ENCODE measurements at places on chromosomes 6 and 20.
A peak's percentile ranks its signal among the peaks of the same experiment; 100 is the strongest.

- DNase-seq, result no peak
These were observed at the start of gene NKAIN2 for GRCh38 chr6:123803504-123804013. Gene NKAIN2 (plus strand): TSS chr6:123803865.

- DNase-seq, result no peak
These were observed 88.5 kb upstream of the PTPN1 start for GRCh38 chr20:50421356-50422340.

DNA sequence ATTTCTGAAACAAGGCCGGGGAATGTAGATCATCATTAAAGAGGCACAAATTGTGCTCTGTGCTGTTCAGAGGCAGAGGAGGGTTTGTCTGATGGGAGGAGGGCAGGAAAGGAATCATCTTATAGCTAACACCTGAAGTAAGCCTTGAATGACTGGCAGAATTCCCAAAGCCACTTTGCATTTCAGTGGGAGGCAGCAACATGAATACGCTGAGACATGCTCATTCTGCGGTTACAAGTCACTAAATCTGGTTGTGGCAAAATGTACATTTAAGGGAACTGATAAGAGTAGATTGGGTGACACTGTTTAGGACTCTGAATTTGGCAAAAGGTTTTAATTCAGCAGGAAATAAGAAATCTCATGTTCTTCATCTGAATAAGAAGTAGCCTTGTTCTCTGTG lies 4.4 kb upstream of the COL19A1 start:
- no peak for DNase-seq

DNA sequence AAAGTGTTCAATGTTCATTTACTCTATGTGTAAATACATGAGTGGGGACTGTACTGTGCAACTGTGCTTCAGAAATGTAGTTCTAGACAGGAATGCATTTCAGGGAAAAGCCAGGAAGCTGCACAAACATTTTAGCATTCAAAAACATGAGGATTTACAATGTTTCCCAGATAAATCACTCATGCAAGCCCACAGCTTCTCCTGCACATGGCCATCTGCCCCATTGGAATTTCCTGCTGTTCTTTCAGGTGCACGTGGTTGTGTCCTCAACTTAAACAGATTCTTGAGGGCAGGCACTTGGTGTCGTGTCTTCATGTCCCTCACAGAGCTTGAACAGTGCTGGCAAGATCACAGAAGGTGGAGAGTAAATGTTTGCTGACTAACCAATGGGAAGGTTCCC lies 101.5 kb downstream of the UNC5CL start:
- no peak for DNase-seq

DNA sequence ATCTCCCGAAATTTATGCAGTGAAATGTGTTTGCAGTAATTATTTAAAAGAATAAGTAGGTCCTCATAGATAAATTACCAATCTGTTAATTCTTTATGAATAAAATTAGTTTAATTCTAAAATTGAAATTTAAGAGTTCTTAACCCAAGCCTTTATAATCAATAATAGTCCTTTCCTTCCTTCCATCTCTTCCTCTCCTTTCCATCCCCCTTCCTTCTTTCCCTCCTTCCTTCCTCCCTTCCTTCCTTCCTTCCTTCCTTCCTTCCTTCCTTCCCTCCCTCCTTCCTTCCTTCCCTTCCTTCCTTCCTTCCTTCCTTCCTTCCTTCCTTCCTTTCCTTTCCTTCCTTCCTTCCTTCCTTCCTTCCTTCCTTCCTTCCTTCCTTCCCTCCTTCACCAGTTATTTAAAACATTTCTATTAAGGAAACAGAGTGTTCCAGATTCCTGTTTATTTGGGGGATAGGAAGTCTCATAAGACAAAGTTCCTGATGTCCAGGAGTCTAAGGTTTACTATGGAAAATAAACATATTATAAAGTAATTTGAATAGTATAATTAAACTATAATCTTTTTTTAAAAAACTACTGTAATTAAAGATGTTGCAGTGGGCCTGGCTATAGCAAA lies 285.3 kb upstream of the NOX3 start:
- DNase-seq, result no peak

DNA sequence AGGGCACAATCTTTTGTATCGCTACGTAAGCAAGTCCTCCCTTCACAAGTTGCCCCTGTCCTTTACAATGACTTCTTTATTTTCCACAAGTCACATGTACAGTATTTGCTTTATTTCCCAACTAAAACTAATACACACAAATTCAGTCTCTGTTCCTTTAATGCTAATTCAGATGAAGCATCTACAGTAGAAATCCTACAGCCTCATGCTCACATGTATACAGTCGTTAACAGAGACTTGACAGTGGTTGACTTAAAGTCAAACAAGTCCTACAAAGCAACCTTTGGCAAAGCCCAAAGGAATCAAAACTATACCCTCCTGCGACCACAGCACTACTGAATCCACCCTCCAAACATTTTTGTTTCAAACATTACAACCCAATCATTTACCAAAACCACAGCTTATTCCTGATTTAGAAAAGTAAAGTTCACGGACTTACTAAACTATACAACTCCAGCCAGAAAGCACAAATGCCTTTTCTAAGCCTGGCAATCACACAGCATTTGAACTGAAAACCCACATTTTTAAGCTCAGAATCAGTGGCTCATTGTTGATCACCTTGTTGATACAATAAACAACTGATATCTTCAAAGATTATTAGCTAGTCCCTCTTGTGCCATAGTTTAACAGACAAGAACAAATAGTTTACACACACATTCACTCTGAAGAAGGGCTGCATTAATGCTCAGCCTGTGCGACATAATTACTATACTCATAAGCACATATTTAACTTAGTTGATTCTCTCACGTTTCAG lies 70.9 kb upstream of the NHSL1 start:
- DNase-seq, result no peak

DNA sequence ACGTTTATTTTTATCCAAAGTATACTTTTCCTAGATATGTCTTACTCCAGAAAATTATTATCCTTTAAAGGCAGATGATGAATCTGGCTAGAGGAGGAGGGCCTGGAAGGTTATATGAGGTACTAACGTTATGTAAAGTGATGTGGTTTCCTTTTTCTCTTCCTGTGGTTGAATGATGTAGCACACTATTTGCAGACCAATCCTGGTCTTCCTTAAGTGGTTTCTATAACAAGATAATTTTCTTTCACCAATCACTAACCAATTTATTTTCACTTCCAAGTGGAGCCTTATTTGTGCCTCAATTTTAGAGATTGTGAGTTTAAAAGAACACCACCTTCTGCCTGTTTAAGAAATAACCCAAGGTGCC lies 154.6 kb upstream of the SOX4 start:
- DNase-seq, result peak; percentile 3

DNA sequence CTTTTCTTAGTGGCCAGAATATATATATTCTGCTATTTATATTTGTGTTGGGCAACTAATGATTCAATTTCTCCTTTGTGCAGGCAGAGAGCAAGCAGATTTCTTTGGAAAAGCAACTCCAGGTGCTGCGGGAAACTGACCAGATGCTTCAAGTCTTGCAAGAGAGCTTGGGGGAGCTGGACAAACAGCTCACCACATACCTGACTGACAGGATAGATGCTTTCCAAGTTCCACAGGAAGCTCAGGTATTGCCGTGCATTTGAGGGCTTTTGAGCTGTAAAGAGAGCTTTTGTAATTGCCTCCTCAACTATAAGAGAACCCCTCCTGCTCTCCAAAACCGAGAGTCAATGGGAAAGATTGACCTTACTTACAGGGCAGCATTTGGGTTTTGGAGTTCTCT lies 203.5 kb downstream of the UTRN start:
- DNase-seq, result no peak

- DNase-seq, result no peak
These were observed 13.0 kb downstream of the GMDS start for GRCh38 chr6:2232445-2232844.

DNA sequence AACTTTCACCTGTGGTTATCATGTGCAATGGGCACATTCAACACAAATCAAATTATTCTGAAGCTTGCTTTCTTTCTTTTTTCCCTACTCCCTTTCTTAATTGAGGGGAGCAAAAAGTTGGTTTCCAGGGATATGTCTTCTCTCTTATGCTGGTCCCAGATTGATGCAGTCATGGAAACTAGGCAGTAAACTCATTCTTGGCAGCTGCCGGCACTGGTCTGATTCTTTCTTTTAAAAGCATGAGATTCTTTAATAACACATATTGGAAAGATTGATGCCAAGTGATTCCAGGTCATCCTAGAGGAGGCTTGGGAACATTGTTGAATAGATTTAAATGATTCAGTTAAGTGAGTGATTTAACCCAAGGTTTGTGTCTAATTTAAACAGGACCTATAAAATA lies 29.0 kb downstream of the PTPRA start:
- no peak for DNase-seq

GRCh38 chr6:112066606-112067005 lies 12.7 kb downstream of the CCN6 start:
- no peak for DNase-seq

- DNase-seq, result peak; percentile 89
These were observed 18.3 kb downstream of the HIVEP2 start for GRCh38 chr6:142926494-142927270.

GRCh38 chr6:156510242-156510641 lies 266.9 kb upstream of the ARID1B start:
- no peak for DNase-seq

GRCh38 chr20:9280666-9281065 lies 211.8 kb downstream of the PLCB4 start:
- DNase-seq, result no peak

DNA sequence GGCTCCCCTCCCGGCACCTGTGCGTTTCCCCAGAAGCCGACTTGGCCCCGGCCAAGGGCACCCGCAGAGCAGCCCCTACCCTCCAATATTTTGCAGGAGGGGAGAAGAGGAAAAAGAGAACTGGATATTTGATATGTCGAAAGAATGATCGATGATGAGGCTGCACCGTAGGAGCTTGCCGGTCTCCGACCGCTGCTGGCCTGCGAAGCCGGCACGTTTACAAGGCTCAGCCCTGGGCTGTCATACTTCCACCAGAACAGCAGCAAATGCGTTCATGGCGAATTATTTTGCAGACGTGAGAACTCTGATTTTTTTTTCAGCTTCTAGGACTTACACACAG lies 296.7 kb downstream of the TFAP2C start:
- no peak for DNase-seq

DNA sequence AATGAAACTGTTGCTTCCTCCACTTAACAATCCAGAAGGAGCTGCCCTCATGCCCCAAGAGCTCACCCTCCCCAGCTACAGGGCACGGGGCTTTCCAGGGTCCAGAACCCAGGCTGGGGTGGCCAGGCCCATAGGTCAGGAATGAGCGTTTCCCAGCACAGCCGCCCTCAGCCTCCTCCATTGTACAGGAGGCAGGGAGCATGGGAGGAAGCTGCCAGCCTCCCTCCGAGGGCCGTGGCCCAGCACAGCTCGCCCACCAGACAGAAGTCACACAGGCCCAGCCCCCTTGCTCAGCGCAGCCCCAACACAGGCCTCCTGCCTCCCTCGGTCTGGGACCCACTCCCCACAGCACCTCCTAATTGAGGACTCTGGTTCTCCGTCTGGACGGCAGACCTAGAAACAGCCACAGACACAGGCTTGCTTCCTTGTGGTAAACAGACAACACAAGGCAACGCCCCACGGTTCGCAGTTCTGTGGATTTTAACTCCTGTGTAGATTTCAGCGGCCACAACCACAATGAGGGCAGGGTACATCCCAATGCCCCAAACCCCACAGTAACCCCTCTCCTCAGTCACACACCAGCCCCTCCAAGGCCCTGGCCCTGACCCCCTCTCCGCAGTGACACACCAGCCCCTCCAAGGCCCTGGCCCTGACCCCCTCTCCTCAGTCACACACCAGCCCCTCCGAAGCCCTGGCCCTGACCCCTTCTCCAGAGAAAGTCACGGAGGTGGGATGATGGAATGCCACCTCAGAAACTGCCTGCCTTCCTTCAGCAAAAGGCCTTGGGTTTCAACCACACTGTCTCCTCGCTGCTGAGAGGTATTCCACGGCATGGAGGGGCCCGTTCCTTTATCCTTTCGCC lies 173.5 kb downstream of the DLL1 start:
- no peak for DNase-seq

DNA sequence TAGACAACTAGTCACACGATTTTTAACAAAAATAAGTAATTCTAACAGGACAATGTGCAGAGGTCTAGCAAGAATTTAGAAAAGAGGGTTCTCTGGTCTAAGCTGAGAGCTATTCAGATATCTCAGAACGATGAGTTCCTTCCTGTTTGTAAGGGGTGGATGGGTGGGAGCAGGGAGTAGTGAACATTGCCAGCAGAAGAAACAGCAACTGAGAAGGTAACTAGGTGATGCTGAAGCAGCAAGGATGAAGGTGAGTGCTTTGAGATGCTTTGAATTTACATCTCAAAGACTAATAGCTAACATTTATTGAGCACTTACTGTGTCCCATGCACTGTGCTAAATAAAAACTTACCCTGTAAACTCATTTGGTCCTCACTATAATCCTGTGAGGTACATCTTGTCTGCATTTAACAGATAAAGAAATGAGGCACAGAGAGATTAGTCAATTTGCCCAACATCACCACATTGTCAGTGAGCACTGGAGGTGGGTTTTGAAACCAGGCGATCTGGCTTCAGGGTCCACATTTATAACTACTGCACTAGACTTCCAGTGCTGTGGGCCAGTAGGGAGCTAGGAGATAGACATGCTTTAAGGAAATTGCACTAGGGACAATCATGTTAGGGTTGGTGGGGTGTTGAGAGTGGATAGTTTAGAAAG lies 15.7 kb downstream of the BRD2 start:
- peak; percentile 26 for DNase-seq

DNA sequence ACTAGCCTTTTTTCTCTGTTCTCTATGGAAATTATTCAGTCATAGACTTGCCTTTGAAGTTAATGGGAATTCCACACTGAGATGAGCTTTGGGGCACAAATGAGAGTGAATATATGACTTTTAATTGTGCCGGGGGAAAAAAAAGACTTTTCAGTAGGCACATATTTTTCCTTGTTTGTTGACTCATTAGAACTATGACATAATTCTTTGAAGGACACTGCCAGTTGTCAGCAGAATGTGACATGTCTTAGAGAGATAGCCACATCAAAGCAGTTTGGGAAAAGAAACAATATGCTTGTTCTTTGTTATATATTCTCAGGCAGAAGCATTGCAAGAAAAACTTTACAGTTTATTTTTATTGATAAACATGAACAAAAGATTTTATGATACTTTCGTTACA lies 138.3 kb downstream of the COL9A1 start:
- no peak for DNase-seq

- peak; percentile 77 for DNase-seq
These were observed at the start of gene AIG1 for GRCh38 chr6:143060806-143061596. Gene AIG1 (plus strand): TSS chr6:143060889. CDS start chr6:143060926, 37 bp downstream.

GRCh38 chr6:149919834-149920225 lies 3.1 kb downstream of the RAET1G start:
- no peak for DNase-seq

Data from CD4-positive, alpha-beta T cell treated with Interleukin-10 for 1 hour (primary cell).